ENCODE measurements at places on chromosomes 6 and 20.

DNA sequence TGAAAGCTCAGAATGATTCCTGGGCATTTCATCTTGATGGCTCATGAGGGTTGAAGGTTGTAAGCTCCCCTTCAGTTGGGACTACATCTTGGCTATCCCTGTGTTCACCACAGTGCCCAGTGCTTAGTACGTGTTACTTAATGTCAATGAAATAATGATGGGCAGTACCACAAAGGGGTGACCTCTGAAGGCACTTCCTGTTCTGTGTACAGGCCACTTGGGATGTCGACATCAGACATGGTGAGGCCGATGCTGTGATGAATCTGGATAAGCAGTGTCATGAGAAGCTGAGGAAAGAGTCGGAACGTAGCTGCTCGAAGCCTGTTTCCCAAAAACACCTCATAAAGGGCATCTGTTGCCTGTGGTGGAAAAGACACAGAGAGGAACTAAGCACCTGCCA, 27.6 kb upstream of the RBL1 start:
- DNase-seq, result no peak

- DNase-seq, result no peak
These were observed 30.9 kb upstream of the OCSTAMP start for GRCh38 chr20:46581391-46581790.

GRCh38 chr6:123810948-123811347, 7.3 kb downstream of the NKAIN2 start:
- DNase-seq, result no peak

DNA sequence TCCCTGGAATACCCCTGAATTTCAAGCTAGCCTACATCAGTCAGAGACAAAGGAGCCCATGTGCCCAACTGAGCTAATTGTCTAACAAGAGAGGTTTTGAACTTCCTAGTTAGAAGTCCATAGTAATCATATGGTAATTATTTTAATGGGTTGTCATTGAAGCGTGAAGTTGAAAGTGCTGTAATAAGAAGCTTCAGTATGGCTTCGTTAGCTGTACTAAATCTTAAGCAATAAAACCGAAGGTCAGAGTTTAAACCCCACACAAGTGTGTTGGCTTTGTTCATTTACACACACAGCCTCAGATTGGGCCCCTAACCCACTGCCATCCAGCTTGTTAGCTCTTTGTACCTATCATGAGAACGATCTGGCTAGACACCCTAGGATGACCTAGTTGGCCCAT, 195.6 kb upstream of the RIN2 start:
- no peak for DNase-seq

DNA sequence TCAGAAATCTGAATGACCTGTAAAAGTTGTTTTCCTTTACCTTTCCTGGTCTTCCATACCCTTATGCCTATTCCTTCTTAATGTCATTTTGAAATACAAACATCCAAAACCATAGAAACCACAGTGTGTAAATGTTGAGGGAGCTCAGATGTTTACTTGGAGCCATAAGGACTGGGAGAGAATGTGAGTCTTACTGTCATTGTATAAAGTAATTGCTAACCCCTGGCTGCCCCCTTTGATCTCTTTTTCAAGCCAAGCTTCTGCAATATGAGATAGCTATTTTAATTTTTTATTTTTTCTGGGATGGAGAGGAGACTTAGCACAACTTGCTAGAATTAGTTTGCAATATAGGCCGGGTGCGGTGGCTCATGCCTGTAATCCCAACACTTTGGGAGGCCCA, 124.4 kb upstream of the AKIRIN2 start:
- no peak for DNase-seq

DNA sequence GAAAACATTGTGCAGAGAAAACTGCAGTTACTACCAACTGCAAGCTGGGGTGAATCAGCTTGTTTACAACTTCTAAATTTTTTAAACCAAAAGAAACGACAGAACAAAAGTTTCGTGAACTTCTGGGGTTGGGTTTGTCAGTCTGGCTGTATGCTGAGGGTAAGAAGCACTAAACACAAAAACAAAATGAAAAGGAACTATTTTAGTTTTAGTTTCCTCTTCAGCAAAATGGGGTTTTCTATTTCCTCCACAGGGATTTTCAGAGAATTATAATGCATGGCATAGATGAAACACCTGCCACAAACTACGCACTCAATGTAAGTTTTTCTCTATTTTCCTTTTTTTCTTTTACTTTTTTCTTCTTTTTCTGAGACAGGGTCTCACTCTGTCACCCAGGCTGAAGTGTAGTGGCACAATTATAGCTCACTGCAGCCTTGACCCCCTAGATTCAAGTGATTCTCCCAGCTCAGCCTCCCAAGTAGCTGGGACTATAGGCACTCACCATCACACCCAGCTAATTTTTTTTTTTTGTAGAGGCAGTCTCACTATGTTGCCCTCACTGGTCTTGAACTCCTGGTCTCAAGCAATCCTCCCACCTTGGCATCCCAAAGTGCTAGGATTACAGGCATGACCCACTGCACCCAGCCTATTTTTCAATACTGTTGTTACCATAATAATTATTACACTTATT, 40.6 kb downstream of the CGA start:
- DNase-seq, result no peak

- no peak for DNase-seq
These were observed 73.2 kb downstream of the INSM1 start for GRCh38 chr20:20440886-20441658.

DNA sequence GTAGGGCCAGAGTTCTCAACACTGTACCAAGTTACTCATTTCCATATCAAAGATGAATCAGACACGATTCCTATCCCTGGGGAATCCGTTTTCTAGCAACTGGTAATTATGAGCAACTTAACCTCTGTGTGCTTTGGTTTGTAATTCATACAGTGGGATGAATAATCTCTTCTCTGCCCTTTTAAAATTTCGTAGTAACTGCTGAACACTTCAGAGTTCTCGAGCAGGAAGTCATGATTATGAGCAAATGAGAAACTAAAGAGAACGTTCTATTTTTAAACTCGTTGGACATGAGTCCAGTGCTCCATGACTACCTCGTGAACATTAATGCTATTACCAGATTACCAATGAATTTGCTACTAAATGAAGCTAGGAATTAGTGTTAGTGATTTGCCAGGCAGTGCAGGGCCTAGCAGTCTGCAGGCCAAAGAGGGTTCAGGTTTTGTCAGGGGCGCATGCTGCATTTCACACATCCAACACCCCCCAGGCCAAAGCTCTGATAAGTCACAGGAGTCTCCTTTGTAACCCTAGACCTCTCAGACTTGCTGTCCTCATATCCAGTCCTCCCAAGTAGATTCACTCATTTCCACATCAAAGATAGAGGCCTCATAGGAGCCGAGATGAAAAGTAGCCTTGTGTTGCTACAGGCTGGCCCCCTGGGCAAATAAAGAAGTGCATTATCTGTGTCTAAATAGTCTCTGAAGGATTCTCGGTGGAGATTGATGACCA, 45.8 kb upstream of the VSTM2L start:
- DNase-seq, result no peak

GRCh38 chr6:154515826-154516225, 5.3 kb upstream of the CNKSR3 start:
- no peak for DNase-seq

GRCh38 chr6:71481011-71481410, 192.4 kb downstream of the OGFRL1 start:
- no peak for DNase-seq

GRCh38 chr6:68633972-68634725, 933 bp upstream of the ADGRB3 start:
- DNase-seq, result no peak

DNA sequence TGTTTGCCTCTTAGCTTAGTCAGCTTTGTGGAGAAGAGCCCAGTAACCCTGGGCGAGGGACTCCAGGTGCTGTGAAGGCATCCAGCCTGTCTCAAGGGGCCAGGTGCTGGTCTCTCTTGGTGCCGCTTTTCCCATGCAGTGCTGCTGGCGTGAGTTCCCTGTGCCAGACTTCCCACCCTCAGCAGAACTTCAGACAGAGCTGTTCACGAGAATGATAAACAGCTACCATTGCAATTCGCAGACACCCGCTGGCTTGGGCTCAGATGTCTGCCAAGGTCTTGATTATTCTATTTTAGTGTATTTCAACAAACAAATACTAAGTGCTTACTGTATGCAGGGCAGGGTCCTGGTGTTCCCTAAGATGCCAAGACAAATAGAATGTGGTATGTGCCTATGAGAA, 57.7 kb downstream of the RNF217 start:
- no peak for DNase-seq

DNA sequence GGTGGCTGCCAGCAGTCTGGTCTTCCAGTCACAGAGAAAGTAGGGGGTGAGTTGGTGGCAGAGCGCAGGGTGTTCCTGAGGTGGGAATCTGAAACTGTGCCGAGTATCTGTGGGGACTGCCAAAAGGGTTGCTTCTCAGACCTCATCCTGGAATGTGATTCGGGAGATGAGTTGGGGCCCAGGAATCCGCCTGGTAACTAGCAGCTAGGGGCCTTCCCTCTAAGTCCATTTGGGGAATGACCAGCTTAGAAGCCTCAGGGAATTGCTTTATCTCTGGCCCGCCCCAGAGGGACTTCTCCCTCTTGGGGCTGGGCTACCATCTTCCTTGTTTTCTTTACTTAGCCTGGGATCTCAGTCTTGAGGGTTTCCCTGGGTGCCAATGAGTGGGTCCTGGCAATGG, 49.6 kb downstream of the MOCS1 start:
- no peak for DNase-seq

- no peak for DNase-seq
These were observed 49.0 kb upstream of the CDYL start for GRCh38 chr6:4727217-4727616.

GRCh38 chr6:27868311-27868710, 43.9 kb downstream of the OR2B2 start:
- no peak for DNase-seq

- DNase-seq, result no peak
These were observed 27.0 kb upstream of the TBC1D7 start for GRCh38 chr6:13355043-13355945.

GRCh38 chr20:9225879-9226278, 157.0 kb downstream of the PLCB4 start:
- no peak for DNase-seq

DNA sequence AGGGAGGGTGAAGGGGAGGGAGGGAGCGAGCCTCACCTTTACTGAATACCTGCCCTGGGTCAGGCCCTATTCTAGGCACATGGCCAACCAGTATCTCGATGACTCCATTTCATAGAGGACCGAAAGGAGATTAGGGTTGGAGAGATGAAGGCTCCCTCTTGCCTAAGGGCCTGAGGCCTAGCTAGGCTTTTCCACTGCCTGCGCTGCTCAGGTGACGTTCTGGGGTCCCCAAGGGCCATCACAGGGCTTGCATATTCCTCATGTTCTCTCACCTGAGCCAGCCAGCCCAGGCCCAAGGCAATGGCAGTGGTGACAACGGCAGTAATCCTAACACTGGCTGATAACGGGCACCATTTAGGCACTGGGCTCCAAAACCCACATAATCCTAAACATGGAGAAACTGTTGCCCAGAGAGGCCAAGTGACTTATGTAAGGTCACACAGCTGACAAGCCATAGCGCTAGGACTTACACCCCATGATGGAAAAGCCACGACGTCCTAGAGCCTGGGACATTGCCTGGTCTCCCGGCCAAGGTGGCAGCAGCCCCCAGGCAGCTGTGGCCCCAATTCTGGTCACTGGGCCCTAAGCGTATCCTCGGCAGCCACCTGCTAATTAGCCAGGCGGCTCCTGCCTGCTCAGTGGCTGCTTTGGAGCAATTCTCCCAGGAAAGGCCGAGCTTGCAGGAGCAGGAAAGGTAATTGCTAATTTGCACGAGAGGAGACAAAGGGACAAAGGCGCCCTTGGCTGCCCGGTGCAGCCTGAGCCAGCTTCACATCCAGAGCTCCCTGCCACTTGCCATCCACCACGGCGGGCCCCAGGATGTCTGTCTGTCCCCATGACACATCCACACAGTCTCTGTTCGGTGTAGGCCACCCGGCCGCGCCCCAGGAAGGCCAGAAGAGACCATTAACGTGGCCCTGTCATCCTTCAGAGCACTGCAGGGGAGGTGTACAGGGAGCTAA, 21.5 kb downstream of the NOL4L start:
- no peak for DNase-seq

GRCh38 chr6:89564752-89565427, 73.7 kb downstream of the LYRM2 start:
- DNase-seq, result no peak

GRCh38 chr6:36685166-36685924, 6.8 kb downstream of the CDKN1A start:
- DNase-seq, result no peak

GRCh38 chr6:157221049-157221816, 102.1 kb downstream of the TMEM242 start:
- peak; percentile 65 for DNase-seq

- DNase-seq, result no peak
These were observed 44.8 kb downstream of the ITPR3 start for GRCh38 chr6:33665957-33666356.

GRCh38 chr6:44190715-44191114, 26.0 kb upstream of the MYMX start:
- DNase-seq, result no peak

GRCh38 chr20:37480919-37481318, 40.1 kb upstream of the NNAT start:
- DNase-seq, result no peak

DNA sequence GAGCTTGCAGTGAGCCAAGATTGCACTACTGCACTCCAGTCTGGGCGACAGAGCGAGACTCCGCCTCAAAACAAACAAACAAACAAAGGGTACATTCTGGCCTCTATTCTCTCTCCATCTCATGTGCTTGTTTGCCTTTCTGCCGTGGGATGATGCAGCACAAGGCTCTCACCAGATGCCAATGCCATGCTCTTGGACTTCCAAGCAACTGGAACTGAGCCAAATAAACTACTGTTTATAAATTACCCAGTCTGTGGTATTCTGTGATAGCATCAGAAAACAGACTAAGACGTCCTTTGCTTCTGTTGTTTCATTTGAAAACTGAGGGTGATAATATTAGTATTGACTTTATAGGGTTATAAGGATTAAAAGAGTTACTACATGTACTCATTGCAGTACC, 3.6 kb upstream of the BRD2 start:
- no peak for DNase-seq
